T-helper 22 cell (primary cell): ENCODE measurements at places on chromosomes 7 and 10.

DNA sequence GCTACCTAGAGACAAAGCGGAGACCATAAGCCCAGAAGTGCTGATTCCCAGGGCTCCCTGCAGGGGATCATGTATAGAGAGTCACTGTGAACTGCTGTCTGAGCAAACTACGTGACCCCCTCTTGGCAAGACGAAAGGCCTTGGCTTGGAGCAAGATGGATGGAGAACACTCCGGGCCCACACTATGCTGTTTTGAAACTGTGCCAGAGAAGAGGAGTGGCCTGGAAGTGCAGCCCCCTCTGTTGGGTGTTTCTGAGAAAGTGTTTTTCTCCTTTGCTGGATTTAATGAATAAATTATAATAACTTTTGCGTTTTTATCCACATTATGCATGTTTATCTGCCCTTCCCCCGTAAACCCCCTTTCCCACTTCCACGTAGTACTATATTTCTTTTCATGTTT, 639.3 kb upstream of the GALNT17 start:
- DNase-seq: no peak

GRCh38 chr10:79487296-79488194, 24.8 kb upstream of the EIF5AL1 start:
- DNase-seq: no peak

GRCh38 chr7:70033226-70033625, 435.0 kb downstream of the AUTS2 start:
- no peak for DNase-seq

DNA sequence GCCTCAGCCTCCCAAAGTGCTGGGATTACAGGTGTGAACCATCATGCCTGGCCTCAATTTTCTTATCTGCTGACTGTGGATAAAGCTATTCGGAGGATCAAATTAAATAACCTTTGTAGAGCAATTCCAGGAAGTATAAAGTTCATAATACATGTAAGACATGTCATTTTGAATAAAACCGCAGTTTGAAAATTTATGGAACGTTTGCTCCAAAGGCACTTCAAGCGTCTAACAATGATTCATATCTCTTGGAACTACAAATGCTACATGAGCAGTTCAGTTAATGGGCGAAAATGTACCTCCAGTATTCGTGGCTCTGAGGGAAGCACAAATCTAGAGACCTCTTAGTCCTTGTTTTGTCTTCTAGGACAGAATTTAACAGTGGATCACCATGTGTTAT, 190.3 kb downstream of the GALNT17 start:
- no peak for DNase-seq

DNA sequence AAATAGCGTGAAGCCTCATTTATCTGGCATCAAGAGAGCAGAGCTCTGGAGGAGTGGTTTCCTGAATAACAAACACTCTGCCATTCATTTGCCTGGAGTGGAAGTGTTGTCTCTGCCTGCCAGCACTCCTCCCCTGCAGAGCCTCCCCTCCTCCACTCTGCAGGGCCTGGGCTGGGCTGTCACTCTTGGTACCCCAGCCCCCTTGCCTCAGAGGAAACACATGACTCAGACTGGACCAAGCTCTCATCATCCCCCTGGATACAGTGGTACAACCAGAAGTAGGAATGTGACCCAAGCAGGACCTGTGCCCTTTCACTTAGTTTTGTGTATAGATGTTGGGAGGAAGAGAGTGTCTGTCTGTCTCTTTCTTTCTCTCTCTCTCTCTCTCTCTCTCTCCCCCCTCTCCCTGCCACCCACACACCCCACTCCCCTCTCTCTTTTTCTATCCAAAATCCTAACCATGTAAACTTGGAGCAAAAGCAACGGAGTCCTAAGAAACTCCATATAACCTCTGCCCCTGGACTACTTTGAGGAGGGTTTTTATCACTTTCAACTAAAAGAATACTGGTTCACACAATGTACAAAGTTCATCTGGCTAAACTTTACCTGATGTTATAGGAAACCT, 43.9 kb downstream of the DOCK4 start:
- DNase-seq: no peak

DNA sequence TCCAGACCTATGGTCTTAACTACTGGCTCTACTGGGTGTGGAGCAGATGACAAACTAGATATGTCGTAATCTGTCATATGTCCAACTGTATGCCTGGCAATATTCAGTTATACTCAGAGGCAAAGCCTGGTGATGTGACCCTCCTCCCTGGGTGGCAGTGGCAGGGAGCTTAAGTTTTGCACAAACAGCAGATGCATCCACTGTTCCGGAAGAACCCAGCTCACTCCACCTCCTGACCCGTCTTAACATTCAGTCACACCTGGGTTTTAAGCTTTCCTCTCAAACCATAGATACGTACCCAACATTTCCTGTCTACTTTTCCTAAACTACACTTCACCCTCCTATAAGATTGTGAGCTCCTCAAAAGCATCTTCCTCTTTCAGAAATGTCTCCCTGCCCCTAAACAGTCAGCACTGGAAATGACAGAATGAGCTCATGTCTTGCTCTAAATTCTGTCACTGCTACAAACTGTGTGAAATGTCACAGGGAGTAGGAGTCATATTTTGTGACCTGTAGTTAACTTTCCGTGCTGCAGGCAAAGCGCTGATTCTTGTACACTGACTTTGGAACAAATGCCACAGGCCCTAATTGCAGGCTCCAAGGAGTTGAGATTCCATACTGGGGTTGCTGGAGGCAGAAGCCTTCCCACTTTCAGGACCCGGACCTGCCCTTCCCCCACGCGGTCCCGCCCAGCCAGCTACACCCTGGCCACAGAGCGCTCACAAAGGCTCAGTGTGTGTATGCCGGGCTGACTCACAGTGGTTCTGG, 23.9 kb downstream of the SCD start:
- no peak for DNase-seq

- DNase-seq: no peak
Observed at GRCh38 chr10:30436191-30436611, 2.2 kb downstream of the MAP3K8 start.

DNA sequence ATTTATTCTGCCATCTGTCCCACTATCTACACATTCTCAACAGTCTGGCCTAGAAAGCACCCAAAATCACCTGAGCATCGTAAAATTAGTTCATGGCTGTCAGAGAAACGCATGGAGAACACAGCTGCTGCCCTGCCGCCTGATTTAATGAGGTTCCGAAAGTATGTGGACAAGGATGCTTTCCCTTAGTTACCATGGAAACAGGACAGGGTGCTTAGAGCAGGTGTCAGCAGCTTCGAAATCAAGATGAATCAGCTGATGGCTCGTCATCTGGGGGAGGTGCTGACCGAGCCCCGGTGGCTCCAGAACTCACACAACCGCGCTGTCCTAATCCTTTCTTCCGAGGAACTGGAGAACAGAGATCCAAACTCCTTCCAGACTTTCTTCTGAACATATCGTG, 151.5 kb downstream of the TEX36 start:
- no peak for DNase-seq

GRCh38 chr10:118922226-118922625, 107.3 kb upstream of the NANOS1 start:
- DNase-seq: no peak

DNA sequence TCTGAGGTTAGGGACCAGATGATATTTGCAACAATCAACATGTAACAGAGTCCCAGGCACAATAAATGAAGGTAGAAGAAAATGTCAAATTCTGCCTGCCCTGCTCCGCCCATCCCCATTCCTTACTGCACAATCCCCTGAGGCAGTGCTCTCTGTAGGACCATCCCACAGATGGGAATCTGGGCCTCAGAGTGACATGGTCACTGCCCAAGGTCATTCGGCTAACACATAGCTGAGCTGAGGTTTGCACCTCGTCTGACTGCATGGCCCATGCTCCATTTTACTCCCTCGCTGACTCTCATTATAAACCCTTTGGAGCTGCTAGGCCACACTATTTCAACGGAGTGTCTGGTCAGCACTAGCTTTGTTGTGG, 1.2 kb downstream of the HOGA1 start:
- no peak for DNase-seq

- DNase-seq: no peak
Observed at GRCh38 chr7:46369933-46370654, 449.0 kb upstream of the IGFBP3 start.

DNA sequence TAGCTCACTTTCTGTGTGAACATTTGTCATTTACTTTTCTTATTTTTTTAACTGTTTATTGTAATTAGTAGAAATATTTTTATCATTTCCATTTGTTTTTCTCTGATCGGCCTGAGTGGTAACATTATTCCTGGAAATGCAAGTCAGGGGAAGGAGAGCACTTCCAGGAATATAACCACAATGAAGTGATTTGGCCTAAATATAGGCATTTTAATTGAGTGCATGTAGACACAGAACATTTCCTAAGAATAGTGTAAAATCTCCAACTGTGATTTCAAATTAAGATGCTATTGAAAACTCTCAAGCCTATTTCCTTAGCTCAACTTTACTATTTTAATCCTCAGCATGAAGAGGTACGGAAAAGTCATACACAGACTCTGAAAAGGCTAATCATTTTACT, 86.5 kb upstream of the SKAP2 start:
- no peak for DNase-seq

GRCh38 chr7:22894546-22894945, 71.9 kb upstream of the TOMM7 start:
- no peak for DNase-seq

DNA sequence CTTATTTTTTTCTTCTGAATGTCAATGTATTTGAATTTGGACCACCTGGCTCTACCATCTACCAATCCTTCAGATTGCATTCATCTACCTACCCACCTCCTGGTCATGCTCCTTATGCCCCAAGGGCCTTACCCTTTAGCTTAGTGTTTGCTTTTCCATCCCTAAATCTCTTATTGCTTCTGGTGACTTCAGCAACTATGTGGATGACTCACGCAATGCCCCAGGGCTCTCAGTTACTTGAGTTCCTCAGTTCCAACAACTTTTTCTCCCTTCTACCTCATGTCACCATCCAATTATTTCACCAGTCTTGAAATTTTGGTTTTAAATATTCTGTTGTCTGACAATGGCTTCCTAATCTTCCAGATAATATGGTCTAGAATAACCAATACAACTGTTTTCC, 118.9 kb downstream of the CFAP58 start:
- DNase-seq: no peak

- DNase-seq: no peak
Observed at GRCh38 chr10:97656777-97657176, 16.3 kb downstream of the PI4K2A start.

GRCh38 chr7:55130395-55131141, 111.8 kb downstream of the EGFR start:
- DNase-seq: no peak

DNA sequence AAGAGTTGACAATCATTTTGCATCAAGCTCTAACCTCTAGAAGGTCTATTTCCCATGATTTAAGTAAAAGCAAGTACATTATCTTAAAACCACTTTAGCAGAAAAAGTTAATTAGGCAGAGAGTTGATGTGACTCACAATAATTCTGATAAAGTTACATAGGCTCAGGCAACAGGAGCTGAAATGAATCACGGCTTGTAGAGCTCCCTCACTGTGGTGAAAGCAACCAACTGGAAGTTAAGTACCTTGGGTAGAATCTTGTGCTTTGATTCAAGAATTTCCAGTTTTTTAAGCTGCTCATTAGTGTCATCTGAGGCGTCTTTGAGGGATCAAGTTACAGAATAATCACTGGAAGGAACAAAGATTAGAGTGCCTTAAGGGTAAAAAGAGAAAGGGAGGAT, 68.9 kb upstream of the NFE2L3 start:
- no peak for DNase-seq

GRCh38 chr10:73469579-73469978, 26.2 kb downstream of the PPP3CB start:
- DNase-seq: no peak

DNA sequence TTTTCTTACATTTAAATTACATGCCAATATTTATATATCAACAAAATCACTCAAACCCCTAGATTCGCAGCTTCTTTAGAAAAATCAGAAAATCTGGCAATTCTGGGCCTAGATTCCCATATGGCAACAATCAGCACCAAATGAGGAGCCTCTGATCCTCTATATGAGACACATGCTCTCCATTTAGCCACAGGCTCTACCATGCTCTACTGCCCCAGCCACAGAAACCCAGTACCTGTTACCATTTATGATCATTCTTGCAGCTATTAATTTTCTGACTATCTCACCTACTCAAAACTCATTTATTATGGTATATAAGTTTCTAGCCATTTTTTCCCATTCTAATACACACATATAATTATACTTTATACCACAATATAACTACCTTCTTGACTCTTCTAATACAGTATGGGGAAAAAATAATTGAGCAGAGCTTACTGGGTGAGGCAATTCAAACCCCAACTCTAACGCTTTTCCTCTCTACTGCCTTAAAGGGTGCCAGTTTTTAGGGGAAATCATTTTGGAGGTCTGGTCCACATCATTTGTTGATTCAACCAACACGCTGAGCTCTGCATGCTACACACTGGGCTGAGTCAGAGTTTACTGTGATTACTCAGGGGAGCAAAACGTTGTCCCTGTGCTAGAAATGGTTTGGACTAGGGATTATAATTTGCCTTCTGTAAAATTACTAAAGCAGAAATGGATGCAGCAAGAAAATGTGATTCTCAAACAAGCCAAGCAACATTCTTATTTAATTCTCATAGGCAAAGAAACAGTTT, 11.6 kb downstream of the PDLIM1 start:
- DNase-seq: no peak

DNA sequence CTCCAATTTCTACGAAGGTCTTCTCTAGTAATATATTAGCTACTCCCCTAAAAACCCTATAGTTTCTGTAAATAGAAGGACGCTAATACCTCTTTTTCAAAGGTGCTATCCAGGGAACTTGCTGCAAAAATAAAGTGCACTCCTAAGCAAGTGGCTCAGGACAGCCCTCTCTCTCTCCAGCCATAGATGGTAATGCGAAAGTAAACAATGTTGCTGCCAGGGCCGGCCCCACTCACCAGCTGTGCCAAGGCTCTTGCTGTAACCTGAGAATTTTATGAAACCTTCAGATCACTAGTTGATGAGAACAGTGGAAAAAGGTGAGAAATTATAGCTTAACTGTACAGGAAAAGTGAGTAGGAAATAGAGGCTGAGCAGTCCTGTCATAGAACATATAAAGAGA, 10.9 kb upstream of the TAS2R39 start:
- no peak for DNase-seq

DNA sequence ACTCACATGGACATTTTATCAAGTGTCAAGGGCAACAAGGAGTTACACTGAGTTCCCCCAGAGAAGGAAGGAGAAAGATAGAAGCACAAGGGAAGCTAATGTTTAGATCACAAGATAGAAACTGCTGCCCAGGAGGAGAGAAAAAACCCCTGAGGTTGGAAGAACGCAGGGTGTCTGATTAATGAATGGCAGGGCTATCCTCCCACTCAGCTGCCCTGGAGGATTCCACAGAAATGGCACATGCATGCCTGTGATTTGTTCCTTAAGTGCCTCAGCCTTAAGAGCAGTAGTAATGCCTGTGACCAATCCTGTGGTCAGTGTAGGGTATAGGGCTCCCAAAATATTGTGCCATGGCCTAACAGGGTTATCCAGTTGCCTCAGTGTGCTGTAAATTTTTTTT, 20.2 kb downstream of the DNAJB9 start:
- no peak for DNase-seq
